NCI-H226 (cell line): ENCODE measurements at places on chromosomes 1 and 21.

DNA sequence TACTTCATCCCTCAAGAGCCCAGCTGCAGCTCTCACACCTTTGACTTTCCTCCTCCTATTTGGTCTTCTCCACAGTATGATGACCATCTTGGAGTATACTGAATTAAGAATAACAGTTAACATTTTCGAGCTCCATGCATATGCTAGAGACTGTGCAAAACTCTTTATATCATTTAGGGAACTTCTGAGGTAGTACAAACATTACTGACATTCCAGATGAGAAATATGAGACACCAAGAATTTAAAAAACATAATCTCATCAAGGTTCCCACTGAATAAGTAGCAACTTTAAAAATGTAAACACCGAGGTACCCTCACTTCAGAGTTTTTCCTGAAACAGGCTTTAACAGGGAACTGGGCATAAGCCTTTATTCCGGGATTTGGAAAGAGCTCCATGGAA lies 22.7 kb downstream of the FMO3 start:
- DNase-seq = no peak

- DNase-seq = no peak
Measured at GRCh38 chr1:7263021-7263960, 478.0 kb downstream of the CAMTA1 start.

DNA sequence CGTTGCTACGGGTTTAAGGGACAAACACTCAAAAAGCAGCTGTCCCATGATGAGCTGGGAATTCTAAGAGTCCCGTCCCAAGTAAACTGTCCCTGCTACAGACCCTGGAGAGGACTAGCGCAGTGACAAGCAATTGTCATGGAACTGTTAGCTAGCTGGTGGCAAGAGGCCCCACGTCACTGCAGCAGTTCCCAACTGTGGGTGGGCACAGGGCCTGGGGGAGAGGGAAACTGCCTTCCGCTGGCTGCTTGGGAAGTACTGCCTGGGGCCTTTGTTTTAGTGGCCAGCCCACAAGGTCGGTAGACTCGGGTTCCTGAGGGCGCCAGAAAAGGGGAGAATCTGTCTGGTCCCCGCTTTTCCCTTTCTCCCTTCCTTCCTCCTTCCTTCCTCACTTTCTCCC lies 97.4 kb downstream of the LACTBL1 start:
- DNase-seq = no peak

DNA sequence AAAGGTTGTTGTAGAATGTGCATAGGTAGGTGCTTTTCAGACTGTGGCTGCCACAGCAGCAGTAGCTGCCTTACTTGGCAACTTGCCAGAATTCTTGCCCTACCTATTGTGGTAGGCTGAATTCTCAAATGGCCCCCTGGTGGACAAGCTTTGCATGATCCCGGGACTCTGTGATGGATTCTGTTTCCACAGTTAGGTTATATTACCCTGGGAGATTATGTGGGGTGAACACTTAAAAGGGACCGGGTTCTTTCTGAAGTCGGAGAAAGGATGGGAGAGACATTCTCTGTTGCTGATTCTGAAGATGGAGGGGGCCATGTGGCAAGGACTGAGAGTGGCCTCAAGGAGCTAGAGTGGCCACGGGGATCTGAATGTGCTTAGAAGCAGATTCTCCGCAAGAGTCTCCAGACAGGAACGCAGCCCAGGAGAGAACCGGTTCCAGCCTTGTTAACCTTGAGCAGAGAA lies 32.1 kb upstream of the KCNE1 start:
- DNase-seq = peak; percentile 65

DNA sequence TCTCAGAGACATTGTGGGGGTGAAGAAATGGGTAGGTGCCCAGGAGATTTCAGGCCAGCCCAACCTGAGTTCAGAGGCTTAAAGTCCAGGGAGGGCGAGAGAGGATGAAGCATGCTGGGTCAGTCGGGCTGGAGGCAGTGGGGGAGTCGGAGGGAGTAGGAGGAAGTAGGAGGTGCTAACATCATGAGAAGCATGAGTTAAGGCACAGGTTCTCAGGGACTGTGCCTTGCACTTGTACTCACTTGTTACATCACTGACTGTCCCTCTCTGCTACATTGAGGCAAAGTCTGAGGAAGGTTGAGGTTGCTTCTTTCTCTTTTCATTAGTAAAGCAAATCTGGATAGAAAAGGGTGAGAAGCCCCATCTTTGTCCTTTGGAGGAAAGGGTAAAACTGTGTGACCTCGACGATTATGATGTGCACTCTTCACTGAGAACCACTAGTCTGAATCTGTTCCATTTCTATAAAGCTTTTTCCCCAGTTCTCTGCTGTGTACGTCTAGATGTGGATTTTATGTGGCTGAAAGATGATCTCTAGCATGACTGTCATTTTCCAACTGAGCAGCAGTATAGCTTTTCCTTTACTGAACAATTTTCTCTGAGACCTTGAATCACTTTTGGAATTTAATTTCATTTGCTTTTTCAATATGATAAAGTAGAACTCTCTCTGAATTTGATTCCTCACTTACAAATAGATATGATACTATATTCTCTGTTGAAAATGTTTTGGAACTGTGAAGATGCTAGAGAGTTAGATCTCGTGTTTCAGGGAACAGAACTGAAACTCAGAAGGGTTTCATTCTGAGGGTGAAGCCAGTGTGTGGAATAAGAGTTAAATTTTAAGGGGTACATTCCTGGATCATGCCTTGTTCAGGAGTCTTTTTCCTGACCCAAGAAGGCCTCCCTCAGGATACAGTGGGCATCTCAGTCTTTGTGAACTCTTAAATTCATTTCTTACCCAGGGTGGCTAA lies 94.6 kb downstream of the FGGY start:
- no peak for DNase-seq

DNA sequence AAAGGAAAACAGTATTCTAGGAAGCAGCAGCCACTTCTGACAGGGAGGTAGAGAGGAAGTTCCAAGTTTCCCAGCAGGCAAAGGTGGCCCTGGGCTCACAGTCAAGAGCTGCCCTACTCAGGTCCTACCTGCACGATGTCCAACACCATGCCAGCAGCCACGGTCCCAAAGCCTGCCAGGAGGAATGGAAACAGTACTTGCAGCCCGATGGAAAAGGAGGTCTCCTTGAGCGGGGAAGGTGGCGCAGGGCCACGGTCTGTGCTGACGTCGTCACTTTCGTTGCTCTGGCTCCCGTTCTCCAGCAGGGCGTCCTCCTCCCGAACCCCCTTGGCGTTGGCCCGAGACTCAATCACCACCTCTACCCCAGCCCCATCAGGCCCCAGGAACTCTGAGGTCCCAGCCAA lies 3.1 kb downstream of the SLC41A1 start:
- DNase-seq = no peak

DNA sequence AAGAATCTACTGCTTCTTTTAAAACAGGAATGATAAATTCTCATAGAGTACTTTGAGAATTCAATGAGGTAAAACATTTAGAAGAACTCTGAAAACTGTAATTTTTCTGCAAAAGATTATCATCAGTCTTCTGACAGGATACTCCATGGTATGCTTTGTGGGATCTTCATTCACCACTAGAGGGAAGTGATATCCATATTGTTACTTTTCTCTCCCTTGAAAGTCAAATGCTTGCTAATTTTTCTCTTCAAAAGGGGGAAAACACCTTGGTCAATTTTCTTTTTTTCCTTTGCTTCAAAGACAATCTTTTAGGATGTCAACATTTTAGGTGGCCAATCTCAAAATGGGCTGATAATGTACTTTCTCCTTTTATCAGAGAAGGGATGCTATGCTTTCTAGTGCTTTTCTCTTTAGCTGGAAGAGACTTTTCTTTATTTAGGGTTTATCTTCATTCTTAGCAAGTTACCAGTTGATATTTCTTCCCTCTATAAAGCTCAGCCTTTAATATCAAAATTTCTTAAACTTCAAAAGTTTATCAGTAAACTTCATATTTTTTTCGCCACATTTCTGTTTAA lies 95.5 kb downstream of the NEGR1 start:
- no peak for DNase-seq
